ENCODE measurements at places on chromosomes 4 and X.

GRCh38 chrX:10971759-10972158, 139.4 kb upstream of the HCCS start:
- no peak for DNase-seq

DNA sequence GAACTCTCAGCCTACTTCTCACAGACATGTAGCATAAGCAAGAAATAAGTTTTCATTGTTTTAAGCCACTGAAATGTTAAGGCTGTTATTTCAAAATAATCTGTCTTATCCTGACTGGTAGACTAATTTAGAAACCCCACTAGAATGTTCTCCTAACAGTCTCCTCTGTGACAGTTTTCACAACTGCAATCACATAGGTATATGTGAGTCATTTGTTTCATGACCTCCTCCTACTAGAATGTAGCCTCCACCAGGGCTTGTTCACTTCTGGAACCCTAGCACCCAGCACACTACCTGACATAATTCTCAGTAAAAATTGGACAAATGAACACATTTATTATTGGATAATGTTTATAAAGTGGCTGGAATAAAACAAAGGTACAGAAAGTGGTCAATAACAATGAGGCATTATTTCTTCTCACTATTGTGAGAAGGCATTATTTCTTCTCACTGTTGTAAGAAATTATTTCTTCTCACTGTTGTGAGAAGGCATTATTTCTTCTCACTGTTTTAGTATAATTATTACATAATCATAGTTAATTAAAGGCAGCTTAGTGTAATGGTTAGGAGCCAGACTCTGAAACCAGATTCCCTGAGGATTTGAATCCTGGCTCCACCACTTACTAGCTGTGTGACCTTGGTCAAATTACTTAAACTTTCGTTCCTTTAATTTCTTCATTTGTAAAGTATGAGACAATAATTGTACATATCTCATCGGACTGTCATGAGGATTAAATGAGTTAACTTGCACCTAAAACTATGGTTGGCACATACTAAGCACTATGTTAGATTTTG, 251.5 kb downstream of the RASL11B start:
- no peak for DNase-seq

GRCh38 chr4:167492007-167492406, 257.7 kb upstream of the SPOCK3 start:
- DNase-seq: no peak

GRCh38 chrX:11579636-11580600, 85.8 kb downstream of the ARHGAP6 start:
- no peak for DNase-seq

- DNase-seq: no peak
These were observed 1.8 kb downstream of the PLXNA3 start for GRCh38 chrX:154459832-154460231.

DNA sequence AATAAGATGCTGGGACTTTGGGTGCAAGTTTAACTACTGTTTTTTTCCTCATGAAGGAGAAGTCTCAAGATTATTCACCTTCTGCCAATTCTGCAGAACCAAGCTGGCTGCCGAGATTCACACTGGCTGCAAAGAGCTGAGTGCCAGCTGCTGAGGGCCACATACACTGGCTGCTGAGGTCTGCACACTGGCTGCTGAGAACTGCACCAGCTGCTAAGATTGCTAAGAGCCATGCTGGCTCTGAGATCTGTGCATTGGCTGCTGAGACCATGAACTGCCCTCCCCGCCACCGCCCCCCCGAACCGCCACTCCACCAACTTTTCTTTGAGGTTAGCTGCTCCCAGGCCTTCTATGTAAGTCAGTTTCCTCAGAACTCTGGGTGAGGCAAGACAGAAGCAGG, 330.3 kb downstream of the CBLL2 start:
- DNase-seq: no peak

GRCh38 chr4:163404580-163404979, 60.9 kb downstream of the NPY5R start:
- DNase-seq: no peak

- DNase-seq: no peak
These were observed 23.4 kb downstream of the CYTL1 start for GRCh38 chr4:4995908-4996265.

- no peak for DNase-seq
These were observed 523.4 kb downstream of the ADGRL3 start for GRCh38 chr4:61723492-61723891.

DNA sequence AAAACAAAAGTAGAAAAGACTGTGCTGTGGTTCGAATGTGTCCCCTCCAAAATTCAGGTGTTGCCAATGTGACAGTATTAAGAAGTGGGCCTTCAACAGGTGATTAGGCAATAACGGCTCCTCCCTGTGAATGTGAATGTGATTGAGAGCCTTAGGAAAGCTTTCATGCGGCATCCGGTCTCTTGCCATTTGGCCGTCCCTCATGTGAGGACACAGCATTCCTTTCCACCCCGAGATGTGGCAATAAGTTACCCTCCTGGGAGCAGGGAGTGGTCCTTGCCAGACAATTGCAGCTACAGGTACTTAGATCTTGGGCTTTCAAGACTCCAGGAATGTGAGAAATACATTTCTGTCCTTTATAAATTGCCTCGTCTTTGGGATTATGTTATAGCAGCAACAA, 129.3 kb downstream of the CPEB2 start:
- DNase-seq: no peak

GRCh38 chrX:14095702-14096101, 66.0 kb upstream of the GEMIN8 start:
- DNase-seq: no peak

GRCh38 chr4:73315091-73315490, 56.5 kb upstream of the ANKRD17 start:
- no peak for DNase-seq

- DNase-seq: no peak
These were observed 94.5 kb downstream of the NSUN7 start for GRCh38 chr4:40844261-40844660.

- DNase-seq: no peak
These were observed 178.4 kb upstream of the GPRIN3 start for GRCh38 chr4:89486042-89486441.

DNA sequence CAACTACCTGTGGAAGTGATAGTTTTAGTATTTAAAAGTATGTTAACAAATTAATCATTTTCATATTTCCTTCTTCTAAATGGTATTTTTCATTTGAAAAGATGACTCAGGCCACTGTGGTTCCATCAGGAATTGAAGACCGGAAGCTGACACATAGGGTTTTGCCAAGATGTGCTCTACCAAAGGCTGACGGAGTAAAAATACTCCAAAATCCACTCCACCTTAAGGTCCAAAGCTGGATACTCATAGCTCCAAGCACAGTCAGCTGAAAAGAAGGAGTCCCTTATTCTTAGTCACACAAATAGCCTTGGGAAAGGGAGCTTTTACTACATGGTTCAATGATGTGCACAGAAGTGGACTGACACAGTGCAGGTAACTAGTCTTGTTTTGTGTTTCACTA, 472.0 kb downstream of the ARAP2 start:
- DNase-seq: peak; percentile 1

DNA sequence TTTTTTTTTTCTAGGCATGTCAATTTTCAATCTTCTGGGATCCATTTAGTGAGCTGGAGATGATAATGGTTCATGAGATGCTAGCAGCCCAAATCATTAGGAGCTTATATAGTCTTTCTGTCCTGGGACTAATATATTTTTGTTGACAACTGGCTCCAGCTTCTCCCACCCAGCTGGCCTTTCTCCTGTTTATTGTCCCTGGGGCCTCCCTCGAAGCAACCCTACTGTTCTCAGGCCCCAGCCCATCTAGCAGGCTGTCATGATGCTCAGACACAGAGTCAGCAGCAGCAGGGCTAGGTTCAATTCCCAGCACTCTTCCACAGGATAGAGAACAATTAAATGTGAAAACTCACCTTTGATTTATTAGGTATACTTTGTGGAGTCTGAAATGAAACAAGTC, 127.6 kb upstream of the MID1 start:
- no peak for DNase-seq
